ENCODE measurements at places on chromosomes 6 and 20. TPM values are rescaled to one million over a fixed set of nuclear protein-coding genes. Genes with fewer than 3 reads are reported as not detected.

Gene MLIP
- not detected for polyA plus RNA-seq

- H3K36me3 ChIP-seq, result no peaks in the 10 kb centered on the region
- no peak for DNase-seq
- no peak overlapping the region for H3K27ac ChIP-seq
- H3K4me1 ChIP-seq, result peaks cover 42% of the 10 kb centered on the region
Observed at GRCh38 chr6:143261899-143262436, 188.5 kb downstream of the ADAT2 start.

GRCh38 chr6:85364344-85364743, 85.5 kb upstream of the NT5E start:
- no peaks in the 10 kb centered on the region for H3K27me3 ChIP-seq
- no peak overlapping the region for H3K4me3 ChIP-seq
- no peaks in the 10 kb centered on the region for H3K4me1 ChIP-seq
- H3K27ac ChIP-seq, result no peak overlapping the region
- no peaks in the 10 kb centered on the region for H3K36me3 ChIP-seq

- H3K4me1 ChIP-seq, result peaks cover 32% of the 10 kb centered on the region
- no peak overlapping the region for H3K27ac ChIP-seq
- no peaks in the 10 kb centered on the region for H3K36me3 ChIP-seq
- H3K4me3 ChIP-seq, result no peak overlapping the region
- no peaks in the 10 kb centered on the region for H3K27me3 ChIP-seq
Observed at GRCh38 chr6:106751501-106752252, 122.3 kb downstream of the QRSL1 start.

DNA sequence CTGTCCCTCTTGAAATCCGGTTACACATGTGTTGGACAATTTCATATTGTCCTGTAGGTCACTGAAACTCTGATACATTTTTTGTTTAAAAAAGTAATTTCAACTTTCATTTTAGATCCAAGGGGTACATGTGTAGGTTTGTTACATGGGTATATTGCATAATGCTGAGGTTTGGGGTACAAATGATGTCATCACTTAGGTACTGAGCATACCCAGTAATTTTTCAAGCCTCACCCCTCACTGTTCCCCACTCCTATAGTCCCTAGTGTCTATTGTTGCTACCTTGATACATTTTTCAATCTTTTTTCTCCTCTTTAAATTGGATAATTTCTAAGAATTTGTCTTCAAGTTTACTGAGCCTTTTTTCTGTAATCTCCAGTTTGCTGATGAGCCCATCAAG, 483.0 kb downstream of the DHX35 start:
- H3K27ac ChIP-seq, result no peak overlapping the region
- no peak for DNase-seq
- H3K4me3 ChIP-seq, result no peak overlapping the region
- no peaks in the 10 kb centered on the region for H3K27me3 ChIP-seq

- H3K27ac ChIP-seq, result no peak overlapping the region
- H3K36me3 ChIP-seq, result no peaks in the 10 kb centered on the region
- no peaks in the 10 kb centered on the region for H3K27me3 ChIP-seq
- peak; percentile 66 for DNase-seq
Observed at GRCh38 chr6:126824226-126824625, 294.2 kb upstream of the RSPO3 start.

DNA sequence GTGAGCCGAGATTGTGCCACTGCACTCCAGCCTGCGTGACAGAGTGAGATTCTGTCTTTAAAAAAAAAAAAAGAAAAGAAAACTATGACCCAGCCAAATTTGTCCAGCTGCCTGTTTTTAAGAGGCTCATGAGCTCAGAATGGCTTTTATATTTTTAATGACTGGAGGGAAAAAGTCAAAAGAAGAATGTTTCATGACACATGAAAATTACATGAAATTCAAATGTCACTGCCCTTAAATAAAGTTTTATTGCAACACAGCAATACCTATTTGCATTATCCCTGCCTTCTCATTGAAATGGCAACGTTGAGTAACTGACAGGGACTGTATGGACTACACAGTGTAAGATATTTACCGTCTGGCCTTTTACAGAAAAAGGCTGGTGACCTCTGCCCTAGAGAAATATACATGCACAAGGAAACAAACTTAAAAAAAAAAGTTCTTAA, 11.4 kb downstream of the SENP6 start:
- DNase-seq, result no peak
- no peak overlapping the region for H3K27ac ChIP-seq
- H3K27me3 ChIP-seq, result no peaks in the 10 kb centered on the region
- H3K4me1 ChIP-seq, result peaks cover 39% of the 10 kb centered on the region
- no peaks in the 10 kb centered on the region for H3K36me3 ChIP-seq
- H3K4me3 ChIP-seq, result no peak overlapping the region

DNA sequence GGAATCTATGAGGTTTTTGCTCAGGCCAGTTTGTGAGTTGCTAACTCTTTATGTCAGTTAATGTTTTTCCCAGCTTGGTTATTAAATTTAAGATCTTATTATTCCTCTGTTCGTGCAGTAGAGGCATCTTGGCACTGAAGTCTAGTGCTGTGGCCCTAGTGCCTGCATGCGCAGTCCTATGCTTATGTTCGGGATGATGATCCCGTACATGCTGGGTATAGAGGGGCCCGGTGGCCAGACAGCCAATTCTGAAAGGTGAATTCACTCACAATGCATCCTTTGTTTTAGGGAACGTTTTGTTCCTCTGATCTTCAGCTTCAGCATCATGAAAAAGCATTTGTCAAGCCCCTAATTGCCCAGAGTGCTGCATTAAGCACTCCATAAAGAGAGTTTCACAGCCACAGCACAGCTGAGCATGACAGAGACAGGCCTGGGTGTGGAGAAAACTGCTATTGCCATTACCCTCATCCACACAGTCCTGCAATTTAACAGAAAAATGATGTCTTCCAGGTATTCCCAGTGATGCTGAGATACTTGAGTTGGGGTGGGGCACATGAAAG, 39.8 kb upstream of the BACH2 start:
- no peak for DNase-seq
- H3K27ac ChIP-seq, result no peak overlapping the region
- no peaks in the 10 kb centered on the region for H3K36me3 ChIP-seq
- no peaks in the 10 kb centered on the region for H3K27me3 ChIP-seq
- no peaks in the 10 kb centered on the region for H3K4me1 ChIP-seq
- H3K4me3 ChIP-seq, result no peak overlapping the region

DNA sequence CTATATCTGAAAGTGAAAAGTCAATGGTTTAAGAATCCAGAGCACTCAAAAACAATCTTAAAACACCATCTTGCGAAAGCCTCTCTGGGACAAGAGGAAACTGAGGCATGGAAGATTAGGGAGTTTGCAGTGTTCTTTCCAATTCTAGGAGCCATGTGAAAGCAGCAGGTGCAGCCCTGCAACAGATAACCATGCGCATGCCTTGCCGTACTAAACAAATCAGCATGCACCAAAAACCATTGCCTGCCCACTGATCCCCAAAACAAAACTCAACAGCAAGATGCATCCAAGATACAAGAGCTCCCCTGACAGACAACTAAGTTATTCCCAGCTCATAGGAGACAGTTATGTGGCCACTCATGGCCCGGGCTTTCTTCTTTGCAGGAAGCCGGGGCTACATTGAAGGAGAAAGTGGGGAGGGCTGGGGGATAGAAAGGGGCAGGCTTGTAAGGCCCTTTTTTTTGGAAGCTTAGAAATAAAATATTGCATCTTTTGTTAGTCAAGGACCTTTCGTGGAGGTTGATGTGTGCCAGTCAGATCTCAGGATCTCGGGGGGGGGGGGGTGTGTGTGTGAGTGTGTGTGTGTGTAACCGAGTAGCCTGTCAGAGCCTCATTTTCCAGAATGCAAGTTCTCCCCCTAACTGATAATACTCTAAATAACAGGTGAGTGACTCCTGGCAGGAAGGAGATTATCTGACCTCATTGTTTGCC, 178.4 kb downstream of the MBOAT1 start:
- no peak overlapping the region for H3K4me3 ChIP-seq
- no peaks in the 10 kb centered on the region for H3K4me1 ChIP-seq
- H3K27ac ChIP-seq, result no peak overlapping the region
- no peak for DNase-seq

DNA sequence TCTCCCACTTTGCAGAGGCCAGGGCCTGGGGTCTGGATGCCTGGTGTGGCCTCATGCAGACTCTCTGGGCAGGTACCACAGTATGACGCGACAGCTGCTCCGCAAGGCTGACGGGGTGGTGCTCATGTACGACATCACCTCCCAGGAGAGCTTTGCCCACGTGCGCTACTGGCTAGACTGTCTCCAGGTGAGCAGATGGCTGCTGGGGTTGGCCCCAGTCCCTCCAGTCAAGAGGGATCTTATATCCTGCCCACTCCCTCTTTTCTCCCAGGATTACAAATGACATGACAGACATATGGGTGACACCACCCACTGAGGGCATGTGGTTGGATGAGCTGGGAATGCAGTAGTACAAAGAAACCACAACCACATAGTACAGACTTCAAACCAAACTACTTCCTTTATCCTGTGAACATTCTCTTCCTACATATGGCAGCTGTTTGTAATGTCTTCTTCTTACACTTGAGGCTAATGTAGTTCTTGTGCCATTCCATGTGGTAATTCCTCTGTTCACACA, 29.9 kb downstream of the RAB44 start:
- H3K4me1 ChIP-seq, result peaks cover 6% of the 10 kb centered on the region
- DNase-seq, result no peak
- H3K36me3 ChIP-seq, result no peaks in the 10 kb centered on the region

DNA sequence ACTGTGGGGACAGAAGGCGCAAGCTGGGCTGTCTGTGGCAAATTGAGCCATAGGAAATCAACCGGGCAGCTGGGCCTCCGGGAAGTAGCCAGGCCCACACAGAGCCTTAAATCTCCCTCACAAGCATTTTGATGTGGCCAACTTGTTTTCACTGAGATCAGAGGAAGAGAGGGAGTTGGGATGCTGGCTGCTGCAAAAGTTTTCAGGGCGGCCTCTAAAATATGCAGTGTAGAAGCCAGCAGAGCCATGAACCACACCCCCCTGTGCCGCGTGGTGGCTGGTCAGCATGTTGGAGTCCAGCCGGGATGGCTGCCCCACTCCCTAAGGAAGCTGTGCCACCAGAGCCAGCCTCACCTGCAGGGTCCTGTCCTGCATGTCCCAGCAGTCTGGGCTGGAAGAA, 167.4 kb downstream of the CDC5L start:
- peaks cover 8% of the 10 kb centered on the region for H3K4me1 ChIP-seq
- H3K27ac ChIP-seq, result no peak overlapping the region
- no peak overlapping the region for H3K4me3 ChIP-seq

DNA sequence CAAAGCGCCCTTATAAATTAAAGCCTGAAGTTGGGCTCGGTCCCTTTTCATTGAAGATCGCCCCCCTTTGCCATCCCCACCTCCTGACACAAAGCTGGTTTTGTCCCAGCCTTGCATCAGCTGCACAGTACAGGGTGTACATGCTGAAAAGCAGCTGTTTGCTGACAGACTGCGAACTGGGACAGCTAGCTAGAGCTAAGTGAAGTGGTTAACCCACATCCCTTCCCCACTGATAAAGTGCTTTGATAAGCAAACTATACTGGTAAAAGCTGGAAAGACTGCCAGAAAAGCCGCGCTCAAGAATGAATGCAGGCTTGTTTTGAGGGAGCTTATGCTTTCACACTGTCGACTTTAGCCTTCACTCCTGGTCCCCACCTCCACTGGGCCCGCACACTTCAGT, 207.3 kb downstream of the GMDS start:
- no peaks in the 10 kb centered on the region for H3K36me3 ChIP-seq
- H3K4me3 ChIP-seq, result no peak overlapping the region
- H3K27ac ChIP-seq, result 0 out of 2 replicates have a peak overlapping the region, but pooled peaks have one; percentile 35
- no peak for DNase-seq
- H3K27me3 ChIP-seq, result no peaks in the 10 kb centered on the region

Gene CYP24A1
- polyA plus RNA-seq, result not detected

DNA sequence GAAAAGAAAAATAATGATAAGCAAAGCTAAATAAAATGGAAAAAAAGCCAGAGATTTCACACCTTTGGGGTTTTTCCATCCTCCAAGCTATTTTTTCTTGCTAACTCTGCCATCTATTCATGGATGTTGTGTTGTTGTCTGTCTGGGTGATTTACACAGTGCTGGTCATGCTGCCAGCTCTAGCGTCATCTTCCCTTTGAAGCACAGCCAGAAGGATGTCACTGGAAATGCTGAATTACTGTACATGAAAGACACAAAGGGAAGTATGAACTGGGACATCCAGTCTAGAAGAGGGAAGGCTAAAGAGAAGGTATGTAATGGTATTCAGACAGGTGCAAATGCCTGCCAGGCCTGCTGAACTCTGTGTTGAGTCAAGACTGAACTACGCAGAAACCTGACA, 241.9 kb upstream of the STXBP5 start:
- no peaks in the 10 kb centered on the region for H3K36me3 ChIP-seq
- no peak overlapping the region for H3K27ac ChIP-seq
- H3K4me1 ChIP-seq, result no peaks in the 10 kb centered on the region
- no peak overlapping the region for H3K4me3 ChIP-seq

GRCh38 chr20:1254254-1254653, 11.8 kb upstream of the SNPH start:
- no peaks in the 10 kb centered on the region for H3K36me3 ChIP-seq
- no peaks in the 10 kb centered on the region for H3K4me1 ChIP-seq
- no peak overlapping the region for H3K27ac ChIP-seq
- DNase-seq, result no peak

DNA sequence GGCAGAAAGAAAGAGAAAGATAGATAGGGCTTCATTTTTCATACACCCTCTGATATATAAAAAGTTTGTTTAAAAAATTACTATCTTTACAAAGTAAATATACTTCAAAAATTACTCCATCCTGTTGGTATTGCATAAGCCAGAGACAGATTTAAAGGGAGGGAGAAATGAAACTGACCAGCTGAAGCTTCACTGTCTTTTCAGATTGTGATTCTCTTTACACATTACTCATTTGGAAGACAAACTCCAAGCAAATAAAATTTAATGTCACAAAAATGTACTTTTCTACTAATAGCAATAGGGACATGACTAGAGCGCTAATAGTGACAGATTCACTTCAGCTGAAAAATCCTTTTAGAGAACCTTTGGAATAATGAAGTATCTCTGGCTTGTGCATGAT, 38.6 kb upstream of the MARCKS start:
- H3K27ac ChIP-seq, result no peak overlapping the region
- H3K4me1 ChIP-seq, result no peaks in the 10 kb centered on the region
- H3K4me3 ChIP-seq, result no peak overlapping the region
- H3K27me3 ChIP-seq, result no peaks in the 10 kb centered on the region
- no peak for DNase-seq

DNA sequence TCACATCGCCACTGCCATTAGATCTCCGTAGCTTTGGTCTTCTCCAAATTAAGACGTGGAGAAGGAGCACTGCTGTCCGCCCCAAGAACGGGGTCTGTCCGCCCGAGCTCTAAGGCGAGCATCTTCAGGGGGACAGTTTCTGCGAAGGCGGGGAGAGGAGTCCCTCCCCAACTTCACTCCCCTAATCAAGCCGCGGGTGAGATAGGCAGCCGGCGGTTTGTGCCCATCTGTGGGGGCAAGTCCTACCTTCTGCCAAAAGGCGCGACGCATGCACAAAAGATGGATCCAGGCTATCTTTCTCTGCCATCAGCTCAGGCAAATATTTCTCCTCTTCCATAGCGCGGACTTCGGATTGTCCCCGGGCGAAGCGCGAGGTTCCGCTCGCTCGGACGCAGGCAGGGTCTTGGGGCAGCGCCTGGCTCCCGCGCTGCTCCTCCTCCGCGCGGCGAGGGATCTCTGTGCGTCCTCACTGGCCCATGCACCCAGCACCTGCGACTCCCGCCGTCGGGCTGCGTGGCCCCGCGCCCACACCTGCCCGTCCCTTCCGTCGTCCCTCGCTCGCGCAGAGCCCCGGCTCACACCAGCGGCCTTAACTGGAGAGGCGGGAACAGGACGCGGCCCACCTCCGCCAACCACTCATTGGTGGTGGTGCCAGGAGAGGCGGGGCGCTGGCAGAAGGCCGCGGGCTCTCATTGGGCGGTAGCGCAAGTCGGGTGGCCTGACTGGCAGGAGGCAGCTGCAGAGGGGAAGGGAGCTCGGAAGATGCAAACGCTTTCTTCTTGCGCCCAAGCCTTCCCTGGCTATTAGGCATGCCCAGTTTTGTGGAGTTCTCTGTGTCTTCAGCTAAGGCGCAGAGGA, at the start of gene KHDRBS2:
TSS of gene KHDRBS2 (minus strand) at position 614 of the 858 bp plus-strand sequence.
- H3K27ac ChIP-seq, result no peak within 1 kb of the TSS
- peak within 1 kb of the TSS; percentile 65 for H3K4me3 ChIP-seq
- H3K36me3 ChIP-seq, result no peaks in the 10 kb centered on the region
- peaks cover 9% of the 10 kb centered on the region for H3K27me3 ChIP-seq
